AML-193 (cell line): ENCODE measurements at places on chromosomes 6 and 20.

GRCh38 chr20:15072316-15072715 is 734.9 kb upstream of the FLRT3 start:
- no peak for DNase-seq

DNA sequence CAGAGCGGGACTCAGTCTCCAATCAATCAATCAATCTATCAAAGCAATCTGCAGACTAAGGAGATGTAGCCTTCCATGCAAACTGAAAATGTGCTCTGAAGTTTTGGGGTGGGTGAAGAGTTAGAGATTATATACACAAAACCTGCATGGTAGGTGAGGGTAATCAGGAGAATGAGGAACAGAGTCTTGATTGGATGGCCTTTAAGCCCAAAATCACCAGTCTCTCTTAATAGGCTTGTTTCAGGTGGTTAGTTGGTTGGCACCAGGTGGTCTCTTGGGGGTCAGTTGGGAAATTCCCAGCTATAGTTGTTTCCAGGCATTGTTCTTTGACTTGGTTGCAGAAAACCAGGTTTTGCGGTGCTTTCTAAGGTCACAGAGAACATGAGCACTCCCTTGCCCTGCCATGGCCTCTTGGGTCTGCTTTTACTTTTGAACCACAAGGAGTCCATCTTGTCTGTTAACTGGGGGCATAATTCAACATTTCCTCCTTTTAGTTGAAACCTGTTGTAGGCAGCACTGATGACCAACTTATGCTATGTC is 33.3 kb upstream of the EIF2S2 start:
- DNase-seq, result no peak

DNA sequence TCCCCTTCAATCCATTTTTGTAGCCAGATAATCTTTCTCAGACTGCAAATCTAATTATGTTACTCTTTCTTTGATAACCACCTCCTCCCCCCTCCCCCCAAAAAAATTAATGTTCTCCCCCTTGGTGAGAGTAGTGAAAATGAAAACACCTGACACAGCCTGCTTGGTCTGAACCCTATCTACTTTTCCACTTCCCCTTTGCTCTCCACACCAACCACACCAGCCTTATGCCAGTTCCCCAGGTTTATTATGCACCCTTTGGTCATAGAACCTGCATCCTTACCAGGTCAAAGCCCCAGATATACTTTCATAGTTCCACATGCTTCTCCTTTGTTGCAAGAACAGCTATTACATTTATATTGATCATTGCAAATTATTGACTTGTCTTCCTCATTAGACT is 19.4 kb downstream of the PFDN4 start:
- DNase-seq, result no peak

DNA sequence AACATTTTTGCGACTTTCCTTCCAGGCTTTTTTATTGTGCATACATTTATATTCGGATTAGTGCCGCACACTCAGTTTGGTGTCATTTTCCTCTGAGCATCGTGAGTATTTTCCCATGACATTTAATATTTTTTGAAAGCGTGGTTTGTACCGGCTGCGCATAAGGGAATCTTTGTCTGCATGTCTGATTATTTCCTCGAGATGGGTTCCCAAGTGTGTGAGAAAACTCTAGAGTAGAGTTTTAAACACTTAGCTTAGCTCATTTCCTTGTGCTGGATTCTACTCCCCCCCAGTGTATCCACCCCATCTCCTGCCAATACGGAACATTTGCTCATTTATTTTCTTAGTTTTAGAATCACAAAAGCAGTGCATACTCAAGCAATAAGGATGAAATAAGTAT is 94.3 kb downstream of the CDC5L start:
- no peak for DNase-seq

- no peak for DNase-seq
Measured at GRCh38 chr6:22328474-22328873, 31.6 kb upstream of the PRL start.

DNA sequence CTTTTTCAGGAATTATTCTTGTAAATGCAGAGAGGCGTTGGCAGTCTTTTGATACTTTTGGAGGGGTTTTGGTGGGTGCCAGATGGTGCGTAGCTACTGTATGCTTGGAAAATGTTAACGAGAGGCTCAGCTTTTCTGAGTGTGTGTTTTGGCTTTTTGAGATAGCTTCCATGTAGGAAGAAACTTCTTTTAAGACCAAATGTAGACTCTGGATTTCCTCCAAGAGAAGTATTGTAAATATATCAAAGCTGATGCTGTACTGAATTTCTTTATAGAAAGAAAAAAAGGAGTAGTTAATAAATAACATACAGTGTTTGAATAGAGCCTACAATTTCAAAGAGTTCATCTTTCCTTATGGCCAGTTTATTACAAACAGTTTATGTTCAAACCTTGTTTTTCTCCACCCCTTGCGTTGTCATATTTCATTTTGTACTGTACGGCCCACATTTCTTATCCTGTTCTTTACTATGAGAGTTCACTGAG is 16.7 kb downstream of the TIAM2 start:
- DNase-seq, result no peak

DNA sequence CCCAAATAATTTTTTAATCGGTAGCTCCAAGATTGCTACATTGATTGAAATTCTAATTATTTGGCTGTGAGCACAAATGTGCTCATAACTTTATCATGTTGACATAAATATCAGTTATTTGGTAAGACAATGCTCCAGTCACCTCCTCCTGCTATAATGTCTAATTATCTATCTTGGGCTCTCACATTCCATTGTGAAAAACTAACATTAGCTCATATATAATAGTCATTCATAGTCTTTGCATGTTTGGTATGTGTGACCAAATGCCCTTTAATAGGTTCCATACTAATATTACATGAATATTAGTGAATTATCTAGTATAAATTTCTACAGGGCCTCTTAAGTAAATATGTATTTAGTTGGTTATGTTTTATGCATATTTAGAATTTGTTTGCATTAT is 185.6 kb upstream of the MCHR2 start:
- DNase-seq, result no peak

DNA sequence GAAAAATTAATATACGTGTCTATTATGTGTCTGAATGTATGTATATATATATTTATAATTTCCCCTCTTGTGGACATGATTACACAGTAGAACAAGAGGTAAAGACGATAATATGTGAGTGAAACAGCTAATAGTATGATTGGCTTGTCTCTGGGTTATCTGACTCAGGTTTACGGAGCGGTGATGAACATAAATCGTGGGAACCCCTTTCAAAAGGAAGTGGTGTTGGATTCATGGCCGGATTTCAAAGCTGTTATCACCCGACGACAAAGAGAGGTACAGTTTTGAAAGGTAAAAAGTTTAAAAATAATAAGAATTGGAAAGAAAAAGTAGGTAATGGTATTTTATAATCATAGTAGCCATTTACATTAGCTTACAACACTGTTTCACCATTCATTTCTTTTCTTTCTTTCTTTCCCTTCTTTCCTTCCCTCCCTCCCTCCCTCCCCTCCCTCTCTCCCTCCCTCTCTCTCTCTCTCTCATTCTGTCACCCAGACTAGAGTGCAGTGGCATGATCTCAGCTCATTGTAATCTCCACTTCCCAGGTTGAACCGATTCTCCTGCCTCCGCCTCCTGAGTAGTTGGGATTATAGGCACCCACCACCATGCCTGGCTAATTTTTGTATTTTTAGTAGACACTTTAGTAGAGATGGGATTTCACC is 15.9 kb downstream of the GLYATL3 start:
- no peak for DNase-seq

DNA sequence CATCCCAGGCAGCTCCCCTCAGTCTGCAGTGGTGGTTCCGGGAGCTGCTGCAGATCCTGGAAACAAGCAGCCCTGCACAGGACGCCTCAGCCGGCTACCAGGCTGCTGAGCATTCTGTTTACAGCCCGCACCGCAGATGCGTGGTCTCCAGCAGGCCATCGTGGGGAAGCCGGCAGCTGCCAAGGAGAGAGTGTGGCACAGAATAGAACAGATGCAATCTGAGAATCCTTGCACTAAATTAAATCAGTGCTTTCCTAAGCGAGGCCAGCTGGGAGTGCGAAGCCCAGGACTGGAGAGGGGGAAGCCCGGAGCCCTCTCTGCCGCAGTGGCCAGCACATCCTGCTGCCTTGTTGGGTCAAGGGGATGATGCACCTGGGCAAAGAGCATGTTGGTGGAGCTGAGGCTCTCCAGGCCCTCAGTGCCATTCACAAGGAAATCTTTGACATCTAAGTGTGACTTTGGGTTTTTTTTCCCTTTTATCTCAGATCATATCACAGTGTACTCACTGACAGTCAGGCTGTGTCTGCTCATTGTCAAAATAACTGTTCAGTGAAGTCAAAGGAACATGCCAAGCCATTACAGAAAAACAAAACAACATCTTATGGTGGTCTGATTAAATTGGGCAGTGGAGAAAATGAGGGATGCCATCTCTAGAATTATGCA is 118.1 kb downstream of the SYNDIG1 start:
- DNase-seq, result no peak

- no peak for DNase-seq
Measured at GRCh38 chr20:53535878-53536277, 57.8 kb downstream of the ZNF217 start.

GRCh38 chr6:36263390-36264000 is 6.4 kb upstream of the PNPLA1 start:
- no peak for DNase-seq

GRCh38 chr20:48502016-48502415 is 325.8 kb downstream of the PREX1 start:
- no peak for DNase-seq

DNA sequence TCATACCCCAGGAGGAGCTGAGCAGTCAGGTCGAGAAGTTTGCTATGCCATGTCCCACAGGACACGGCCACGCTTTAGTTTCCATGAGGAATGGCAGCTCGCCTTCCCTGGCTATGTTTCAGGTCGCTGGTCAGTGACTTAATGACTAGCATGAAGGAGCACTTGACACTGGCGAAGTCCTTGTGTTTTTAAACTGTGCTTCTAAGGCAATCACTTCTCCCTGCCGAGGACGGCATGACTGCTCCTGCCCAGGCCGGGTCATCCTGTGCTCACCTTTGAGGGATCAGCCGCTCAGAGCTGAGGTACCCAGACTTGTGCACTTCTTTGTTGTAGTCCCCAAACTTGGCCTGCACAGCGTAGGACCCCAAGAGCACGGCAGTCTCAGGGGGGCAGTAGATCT is 34.1 kb downstream of the EZR start:
- no peak for DNase-seq

GRCh38 chr20:40961686-40962640 is 66.7 kb upstream of the TOP1 start:
- DNase-seq, result peak; percentile 45

DNA sequence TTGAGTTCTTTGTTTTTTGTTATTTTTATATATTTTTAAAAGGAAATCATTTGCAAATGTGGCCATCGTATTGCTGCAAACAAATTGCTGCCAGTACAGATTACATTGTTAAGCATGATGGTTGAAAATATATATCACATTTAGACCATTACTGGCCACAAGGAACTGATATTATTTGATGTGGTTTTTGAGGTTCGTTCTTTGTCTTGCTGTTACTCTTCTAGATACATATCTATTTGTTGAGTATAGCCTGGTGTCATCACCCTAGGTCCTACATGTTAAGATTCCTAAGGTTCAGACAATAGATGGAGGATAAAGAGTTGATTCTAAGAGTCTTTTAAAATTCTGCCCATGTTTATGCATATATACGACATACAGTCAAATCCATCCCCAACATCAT is 306.0 kb downstream of the FARS2 start:
- DNase-seq, result no peak

DNA sequence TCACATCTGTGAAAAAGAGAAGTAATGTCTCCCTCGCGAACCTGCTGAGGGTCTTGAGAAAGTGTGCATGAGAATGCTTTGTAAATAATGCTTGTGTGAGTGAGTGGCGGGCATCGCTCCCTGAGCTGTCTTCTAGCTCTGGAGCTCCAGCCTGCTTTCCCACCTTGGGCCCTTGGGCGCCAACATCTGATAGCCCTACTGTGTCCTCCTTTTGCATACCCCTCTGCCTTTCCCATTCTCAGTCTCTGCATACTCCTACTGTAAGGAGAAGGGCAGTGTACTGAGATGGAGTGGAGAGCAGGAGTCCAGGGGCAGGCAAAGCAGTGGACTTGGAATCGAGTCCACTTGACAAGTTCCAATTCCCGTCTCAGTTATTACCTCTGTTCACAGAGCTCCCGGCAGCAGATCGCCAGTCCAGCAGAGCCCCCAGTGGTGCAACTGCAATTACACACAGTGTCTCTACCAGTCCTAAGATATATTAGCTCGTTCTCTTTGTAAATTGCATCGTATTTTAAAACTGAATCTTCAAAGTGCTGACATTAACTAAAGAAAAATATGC is 847 bp upstream of the NCR2 start:
- no peak for DNase-seq

DNA sequence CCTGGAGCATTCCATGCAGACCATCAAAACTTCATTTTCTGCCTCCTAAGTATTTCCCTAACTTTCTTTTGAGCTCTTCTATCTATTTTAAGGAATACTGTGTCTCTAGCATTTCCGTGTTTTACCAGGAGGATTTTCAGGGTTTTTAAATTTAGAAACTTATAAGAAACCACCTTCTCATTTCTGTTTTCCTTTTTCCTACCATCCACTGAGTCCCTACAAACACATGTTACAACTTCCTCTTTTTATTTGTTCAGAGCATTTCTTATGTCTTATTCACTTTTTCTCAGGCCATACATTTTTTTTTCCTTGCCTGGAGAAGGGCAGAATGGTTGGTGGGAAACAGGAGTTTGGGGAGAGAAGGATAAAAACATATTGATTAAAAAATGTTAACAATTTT is 130.0 kb upstream of the BMP5 start:
- DNase-seq, result no peak

DNA sequence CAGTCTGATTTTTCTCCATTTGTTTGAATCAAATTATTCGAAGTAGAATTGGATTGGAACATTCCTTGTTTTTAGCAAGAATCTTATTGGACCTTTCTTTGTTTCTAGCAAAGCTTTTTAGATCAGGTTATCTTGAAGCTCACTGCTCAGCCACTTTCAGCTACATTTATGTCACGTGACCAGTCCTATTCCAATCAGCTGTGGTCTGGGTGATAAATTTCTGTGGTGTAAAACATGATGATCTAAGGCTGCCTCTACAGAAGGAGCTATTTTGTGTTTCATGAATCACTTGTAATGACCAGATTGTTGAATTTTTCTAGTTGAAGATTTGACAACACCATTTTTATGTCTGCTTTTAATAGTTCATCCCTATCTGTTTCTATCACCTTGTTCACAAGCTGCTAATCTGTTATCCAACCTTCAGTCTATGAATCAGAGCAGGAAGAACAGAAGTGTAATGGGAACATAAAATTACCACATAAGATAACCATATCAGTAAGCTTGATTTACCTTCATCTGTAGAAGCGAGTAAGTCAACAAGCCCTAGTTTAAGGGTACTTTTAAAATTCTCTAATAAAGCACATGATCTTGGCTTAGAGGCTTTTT is 101.0 kb upstream of the MAP3K7 start:
- DNase-seq, result no peak

- DNase-seq, result no peak
Measured at GRCh38 chr20:51531141-51531710, 11.3 kb downstream of the NFATC2 start.

GRCh38 chr6:22737331-22737730 is 168.0 kb downstream of the HDGFL1 start:
- no peak for DNase-seq
